NCI-H510A (cell line): ENCODE measurements at places on chromosomes 12 and 14.

- no peak for DNase-seq
Observed at GRCh38 chr12:46921764-46922133, 96.0 kb upstream of the SLC38A4 start.

DNA sequence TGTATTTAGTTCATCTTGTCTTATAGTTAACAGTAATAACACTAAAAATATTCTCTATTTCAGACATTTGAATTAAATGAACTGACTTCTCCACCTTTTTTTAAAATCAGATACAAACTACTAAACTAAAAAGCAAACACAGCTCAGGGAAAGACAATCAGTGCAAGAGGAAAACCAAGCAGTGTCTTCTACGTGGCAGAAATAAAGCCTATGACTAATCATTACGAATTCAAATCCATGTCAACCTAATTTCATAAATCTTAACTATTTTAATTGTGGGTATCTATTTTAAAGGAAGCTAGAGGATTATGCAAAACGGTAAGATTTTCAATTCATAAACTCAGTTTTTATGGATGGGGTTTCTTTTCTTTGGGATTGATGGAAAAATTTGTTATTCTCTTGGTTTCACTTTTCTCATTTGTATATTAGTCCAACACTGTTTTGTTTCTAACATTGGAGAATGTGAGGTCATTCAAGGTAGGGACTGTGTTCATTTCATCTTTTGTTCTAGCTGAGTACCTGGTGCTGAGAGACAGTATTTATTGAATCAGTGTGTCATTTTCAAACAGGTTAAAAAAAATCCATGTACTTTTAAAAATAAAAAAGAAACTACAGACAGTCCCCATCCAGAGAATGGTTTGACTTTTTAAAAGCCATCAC is 12.8 kb upstream of the PALS1 start:
- DNase-seq = no peak

GRCh38 chr14:35438910-35439713 is 34.6 kb upstream of the NFKBIA start:
- no peak for DNase-seq

GRCh38 chr12:6236641-6236940 is 36.4 kb downstream of the CD9 start:
- no peak for DNase-seq

DNA sequence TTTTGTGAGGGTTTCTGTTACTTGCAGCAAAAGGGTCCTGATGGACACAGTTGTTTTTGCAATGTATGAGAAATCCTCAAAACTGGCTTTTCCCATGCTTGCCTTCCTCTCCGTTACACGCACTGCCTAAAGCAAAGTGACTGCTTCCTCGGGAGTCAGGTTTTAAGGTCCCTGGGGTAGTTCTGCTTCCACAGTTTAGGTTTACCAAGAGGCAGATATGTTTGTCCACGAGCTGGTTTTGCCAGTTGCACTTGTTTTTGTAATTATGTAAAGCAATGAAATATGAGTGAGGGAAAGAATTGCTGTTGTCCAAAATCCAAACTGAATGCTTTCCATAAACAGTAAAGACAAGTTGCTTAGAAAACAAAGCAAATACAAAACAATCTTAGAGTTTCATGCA is 290.7 kb upstream of the AMIGO2 start:
- DNase-seq = no peak

- no peak for DNase-seq
Observed at GRCh38 chr14:68780358-68781160, 12.3 kb downstream of the ZFP36L1 start.

DNA sequence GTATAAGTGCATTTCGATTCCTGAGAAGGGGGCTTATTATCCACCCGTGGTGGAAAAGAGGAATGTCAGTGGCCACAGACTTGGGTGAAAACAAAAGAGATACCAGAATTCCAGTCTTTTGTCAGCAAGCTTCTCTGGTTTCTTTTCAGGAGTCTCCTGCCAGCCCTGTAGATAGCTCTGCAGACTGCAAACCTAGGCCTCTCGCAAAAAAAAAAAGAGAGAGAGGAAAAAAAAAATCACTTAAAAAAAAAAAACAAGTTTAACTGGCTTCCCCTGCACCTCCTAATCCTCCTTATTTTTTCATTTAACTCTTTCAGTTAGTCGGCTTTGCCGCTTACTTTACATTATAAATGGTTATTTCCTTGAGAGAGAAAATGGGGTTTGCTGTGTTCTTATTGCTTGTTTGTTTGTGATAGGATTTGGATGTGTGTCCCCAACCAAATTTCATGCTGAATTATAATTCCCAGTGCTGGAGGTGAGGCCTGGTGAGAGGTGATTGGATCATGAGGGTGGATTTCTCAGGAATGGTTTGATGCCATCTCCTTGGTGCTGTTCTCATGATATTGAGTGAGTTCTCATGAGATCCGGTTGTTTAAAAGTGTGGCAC is 170.0 kb downstream of the BCL11B start:
- no peak for DNase-seq
